ENCODE measurements at places on chromosomes 16 and 17.

DNA sequence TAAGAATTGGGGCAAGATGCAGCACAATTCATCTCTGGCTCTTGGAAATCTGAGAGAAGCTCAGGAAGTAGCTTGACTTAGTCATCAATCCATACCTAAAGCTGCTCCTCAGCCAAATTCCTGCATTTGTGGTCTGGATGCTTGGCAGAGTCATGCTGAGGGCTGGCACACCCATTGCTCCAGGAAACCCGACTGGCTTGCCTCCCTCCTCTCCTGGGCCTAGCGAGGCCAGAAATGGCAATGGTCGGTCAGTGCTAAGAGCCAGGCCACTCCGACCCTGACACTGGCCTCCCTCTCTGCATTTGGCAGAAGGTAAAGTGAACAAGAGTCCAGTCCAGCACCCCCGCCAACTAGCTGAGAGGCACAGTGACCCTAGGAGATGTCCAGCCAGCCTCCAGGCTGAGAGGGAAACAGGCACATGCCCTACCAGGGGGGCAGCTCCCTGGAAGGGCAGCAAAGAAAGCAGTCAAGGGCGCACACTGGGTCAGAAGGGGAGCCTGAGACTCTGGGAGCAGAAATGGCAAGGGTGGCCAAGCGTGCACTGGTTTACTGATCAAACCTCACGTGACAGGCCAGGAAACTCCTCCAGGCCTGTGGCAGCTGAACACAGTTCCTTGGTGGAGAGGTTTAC, 10.0 kb downstream of the POLDIP2 start:
- no peak for DNase-seq

DNA sequence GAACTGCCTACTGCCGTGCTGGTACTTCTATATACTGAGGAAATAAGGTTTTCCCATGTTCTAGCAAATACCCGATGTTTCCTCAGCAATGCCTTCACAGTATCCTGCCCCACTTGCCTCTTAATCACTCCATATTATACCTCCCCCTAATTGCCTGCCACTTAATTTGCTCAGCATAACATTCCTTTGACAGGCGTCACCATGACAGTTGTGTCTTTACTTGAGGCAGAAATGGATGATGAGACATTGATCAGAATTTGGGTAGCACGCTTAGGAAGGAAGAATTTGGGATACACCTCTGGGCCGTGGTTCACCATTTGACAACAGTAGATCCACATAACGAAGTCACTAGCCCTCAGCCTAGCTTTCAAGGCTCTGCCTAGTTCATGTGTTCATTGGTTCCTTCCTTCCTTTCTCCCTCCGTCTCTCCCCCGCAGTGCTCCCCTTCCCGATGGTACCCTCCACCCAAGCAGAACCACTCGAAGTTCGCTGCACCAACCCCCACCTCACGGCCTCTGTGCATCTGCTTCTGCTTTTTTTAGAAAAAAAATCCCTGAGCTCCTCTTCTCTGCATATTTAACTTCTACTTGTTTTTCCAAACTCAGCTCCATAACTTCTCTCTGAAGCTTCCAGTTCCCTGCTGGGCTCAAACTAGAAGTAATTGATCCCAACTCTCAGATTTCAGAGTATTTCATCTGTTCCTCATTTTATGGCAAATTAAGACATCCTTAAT, 19.4 kb downstream of the IQCK start:
- no peak for DNase-seq

- DNase-seq = no peak
Observed at GRCh38 chr17:4173781-4174180, 30.8 kb downstream of the CYB5D2 start.

GRCh38 chr17:31653691-31654090, 205.4 kb downstream of the COPRS start:
- no peak for DNase-seq

- no peak for DNase-seq
Observed at GRCh38 chr17:82787081-82787848, 35.4 kb downstream of the TBCD start.

GRCh38 chr17:28053725-28054124, 11.2 kb downstream of the NLK start:
- no peak for DNase-seq

- no peak for DNase-seq
Observed at GRCh38 chr17:49285716-49286115, 55.1 kb upstream of the PHOSPHO1 start.

DNA sequence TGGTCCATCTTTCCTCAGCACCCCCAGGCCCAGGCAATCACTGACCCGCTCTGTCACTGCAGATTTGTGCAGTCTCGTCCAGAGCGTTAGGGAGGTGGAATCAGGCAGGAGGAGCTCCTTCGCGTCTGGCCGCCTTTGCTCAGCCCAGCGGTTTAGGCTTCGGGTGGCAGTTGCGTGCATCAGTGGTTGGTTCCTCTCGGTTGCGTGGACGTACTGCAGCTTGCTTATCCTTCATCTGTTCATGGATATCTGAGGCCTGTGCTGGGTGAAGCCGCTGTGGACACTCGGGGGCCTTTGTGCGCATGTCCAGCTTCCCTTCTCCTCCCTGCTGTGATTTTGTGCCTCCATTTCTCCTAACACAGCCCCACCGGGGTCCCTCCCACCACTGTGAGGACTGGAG, 4.7 kb upstream of the P2RX1 start:
- no peak for DNase-seq

GRCh38 chr17:78374631-78375274, 3.7 kb upstream of the PGS1 start:
- no peak for DNase-seq

DNA sequence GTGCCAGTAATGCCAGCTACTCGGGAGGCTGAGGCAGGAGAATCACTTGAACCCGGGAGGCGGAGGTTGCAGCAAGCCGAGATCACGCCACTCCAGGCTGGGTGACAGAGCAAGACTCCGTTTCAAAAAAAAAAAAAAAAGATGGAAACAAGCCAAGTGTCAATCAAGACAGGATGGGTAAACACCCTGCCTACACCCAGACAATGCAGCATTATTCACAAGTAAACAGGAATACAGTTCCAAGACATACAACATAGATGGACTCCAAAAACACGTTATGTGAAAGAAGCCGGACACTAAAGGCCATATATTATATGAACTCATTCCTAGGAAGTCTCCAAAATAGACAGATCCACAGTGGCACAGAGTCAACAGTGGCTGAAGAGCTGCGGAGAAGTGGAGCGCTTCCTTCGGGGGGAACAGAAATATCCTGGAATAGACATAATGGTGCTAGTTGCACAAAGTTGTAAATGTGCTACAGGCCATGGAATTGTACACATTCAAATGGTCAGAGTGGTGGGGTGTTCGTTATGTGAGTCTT, 33.9 kb downstream of the ANKRD11 start:
- no peak for DNase-seq

Measured in CD4-positive, alpha-beta T cell treated with Interleukin-2 at 100 ng/mL for 4 hours (primary cell).